ENCODE measurements at places on chromosomes 11 and 22.

DNA sequence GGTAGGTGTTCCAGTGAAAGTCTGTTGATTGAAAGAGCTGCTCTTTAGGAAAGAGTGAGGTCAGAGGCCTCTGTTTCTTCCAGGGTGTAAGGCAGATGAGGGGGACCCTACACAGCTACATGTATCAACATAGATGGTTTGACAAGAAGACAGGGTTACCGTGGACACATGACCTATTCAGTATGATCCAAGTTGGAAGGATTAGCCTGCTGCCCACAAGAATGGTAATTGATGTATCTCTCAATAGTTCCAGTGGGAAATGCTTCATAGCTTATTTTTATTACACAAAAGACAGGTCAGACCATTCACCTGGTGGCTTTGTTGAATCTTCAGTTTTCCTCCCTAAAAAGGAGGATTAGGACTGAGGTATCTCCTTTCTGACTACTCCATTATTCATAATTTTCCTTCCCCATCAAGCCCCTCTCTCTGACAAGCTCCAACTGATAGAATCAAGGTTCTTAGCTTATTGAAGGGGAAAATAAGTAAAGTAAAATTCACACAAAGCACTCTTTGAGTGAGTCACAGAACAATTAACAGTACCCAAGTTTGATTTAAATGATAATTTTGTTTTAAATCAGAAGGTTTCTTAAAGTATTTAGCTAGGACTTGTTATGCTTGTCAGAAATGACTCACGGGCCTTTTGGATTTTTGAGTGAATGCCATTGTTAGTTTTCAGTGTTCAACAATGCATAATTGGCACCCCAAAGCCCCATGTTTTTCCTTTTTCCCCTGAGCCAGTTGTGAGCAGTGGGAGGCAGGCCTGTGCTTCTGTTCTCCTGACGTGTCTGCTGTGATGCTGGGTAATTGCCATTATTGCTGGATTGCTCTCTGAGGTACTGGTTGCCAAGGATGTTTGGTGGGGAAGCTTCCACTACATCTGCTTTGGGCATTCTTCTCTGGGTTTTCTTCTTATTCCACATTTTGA, 373.2 kb downstream of the DDX10 start:
- DNase-seq: peak; percentile 32

DNA sequence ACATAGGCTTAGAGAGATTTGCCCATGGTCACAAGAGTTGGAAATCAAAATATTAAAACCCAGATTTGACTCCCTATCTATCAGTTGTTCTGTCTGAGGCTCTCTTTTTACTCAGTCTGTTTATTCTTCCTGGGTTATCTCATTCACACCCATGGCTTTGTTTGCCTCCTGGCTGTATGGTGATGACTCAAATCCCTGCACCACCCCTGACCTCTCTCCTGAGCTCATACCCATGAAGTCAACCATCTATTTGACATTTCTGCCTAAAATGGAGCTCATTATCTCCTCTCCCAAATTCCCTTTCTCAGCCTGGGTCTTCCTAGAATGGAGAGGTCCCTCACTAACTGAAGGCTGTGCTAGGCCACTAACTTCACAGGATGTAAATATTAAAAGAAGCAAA, 27.8 kb upstream of the CCDC134 start:
- DNase-seq: no peak

DNA sequence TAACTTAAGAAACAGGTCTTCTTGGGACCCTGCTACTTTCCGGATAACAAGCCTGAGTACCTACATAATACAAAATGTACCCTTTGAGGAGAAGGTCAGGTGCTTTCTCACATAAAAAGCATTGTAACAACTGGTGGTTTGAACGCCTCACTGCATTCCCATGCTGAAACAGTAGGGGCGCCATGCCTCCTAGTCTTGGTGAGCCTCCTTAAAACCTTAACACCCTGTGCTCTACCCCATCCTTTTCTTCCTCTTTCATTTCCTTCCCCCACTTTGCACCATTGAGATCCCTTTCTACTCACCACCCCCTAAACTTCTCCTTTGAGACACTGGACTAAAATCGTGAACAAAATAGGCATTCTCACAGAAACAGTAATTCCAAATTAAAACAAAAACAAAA, 729.3 kb downstream of the NTM start:
- no peak for DNase-seq

GRCh38 chr22:44496844-44497217, 1.2 kb downstream of the RTL6 start:
- DNase-seq: no peak

DNA sequence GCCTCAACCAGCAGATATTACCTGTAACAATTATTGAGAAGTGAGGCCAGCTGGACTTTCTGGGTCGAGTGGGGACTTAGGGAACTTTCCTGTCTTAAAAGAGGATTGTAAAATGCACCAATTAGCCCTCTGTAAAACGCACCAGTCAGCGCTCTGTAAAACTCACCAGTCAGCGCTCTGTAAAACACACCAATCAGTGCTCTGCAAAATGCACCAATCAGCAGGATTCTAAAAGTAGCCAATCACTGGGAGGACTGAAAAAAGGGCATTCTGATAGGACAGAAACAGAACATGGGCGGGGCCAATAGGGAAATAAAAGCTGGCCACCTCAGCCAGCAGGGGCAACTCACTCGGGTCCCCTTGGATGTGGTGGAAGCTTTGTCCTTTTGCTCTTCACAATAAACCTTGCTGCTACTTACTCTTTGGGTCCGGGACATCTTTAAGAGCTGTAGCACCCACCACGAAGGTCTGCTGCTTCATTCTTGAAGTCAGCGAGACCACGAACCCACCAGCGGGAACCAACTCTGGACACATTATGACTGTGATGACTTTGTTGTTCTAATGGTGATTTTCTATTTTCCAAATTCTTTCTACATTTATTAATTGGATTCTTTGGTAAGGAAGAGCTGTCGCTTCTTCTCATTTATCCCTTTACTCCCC, 40.2 kb upstream of the FGF3 start:
- DNase-seq: no peak

GRCh38 chr11:15695096-15695721, 580.5 kb downstream of the INSC start:
- no peak for DNase-seq

GRCh38 chr11:34855754-34856095, 60.5 kb downstream of the APIP start:
- no peak for DNase-seq

GRCh38 chr22:46053563-46054090, 76.7 kb upstream of the WNT7B start:
- peak; percentile 83 for DNase-seq

- no peak for DNase-seq
Observed at GRCh38 chr11:131616481-131617140, 246.2 kb downstream of the NTM start.

DNA sequence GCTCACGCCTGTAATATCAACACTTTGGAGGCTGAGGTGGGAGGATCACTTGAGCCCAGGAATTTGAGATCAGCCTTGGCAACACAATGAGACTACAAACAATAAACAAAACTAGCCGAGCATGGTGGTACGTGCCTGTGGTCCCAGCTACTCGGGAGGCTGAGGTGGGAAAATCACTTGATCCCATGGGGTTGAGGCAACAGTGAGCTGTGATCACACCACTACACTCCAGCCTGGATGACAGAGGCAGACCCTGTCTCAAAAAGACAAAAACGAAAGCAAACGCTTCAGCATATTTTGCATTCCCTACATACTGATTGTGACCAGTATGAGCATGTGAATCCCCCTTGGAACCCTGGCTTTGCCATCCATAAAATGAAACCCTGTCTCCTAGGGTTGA, 33.9 kb upstream of the MN1 start:
- DNase-seq: no peak

DNA sequence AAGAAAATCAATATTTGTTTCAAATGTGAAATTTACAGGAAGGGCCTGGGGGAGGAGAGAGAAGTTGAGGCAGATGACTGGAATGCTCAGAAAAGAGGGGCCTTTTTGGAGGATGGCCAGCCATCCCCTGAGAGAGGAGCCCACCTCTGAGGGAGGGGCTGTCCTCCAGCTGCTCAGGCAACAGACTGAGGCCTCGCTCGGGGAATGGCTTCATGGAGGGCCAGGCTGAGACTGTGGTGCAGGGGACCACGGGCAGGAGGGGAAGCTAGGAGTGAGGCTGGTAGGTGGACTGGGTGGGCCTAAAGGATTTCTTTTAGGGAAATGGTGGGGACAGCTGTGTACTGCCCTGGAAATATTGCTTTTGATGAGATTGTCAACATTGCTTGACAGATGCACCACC, 73.5 kb upstream of the CADM1 start:
- DNase-seq: no peak

GRCh38 chr11:117489999-117490679, 162.5 kb downstream of the CEP164 start:
- DNase-seq: no peak

- DNase-seq: no peak
Observed at GRCh38 chr11:79634905-79635304, 194.1 kb upstream of the TENM4 start.

- no peak for DNase-seq
Observed at GRCh38 chr11:44066732-44067141, 667 bp downstream of the ACCS start.

DNA sequence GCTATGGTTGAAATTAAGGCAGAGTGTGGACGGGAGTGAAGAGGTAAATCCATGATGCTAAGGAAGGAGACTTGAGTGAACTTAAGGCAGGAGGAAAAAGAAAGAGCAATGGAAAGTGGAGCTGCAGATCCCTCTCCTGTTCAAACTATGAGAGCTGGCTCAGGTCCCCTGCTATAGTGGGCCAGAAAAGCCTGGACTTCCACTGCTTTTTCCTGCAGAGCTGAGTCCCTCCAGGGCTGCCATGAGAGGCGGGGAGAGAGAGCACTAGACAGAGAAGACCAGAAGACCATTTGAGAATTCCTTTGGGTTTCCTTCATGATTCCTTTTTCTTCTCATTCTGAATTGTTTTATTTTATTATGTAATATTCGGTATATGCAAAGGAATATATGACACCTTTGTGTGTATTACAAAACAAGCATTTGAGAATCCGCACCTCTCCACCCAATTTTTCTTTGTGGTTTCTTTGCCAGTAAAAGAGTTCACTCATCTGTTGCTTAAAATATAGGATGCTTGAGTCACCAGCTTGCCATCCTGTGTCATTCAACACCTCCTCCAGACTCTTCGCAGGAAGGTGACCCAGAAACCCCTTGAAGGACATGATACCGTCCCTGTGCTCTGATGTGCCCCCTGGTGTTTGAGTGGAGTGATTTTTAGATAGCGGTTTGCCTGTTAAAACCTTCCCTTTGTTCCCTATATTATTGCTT, 24.4 kb downstream of the SREBF2 start:
- DNase-seq: peak; percentile 68

DNA sequence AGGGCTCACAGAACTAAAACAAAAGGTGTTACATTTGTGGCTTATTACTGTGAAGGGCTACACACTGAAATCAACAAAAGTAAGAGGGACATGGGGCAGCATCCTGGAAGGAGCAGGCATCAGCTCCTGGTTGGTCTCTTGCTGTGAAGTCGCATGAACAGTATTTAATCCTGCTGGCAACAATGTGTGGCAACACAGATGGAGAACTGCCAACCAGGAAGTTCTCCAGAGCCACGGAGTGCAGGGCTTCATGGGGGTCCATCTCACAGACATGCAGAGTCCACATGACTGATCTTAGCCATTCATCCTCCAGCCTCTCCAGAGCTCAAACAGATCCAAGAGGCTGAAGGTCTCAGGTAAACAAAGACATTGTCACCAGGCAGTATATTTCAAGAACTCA, 32.8 kb upstream of the FGF3 start:
- no peak for DNase-seq

DNA sequence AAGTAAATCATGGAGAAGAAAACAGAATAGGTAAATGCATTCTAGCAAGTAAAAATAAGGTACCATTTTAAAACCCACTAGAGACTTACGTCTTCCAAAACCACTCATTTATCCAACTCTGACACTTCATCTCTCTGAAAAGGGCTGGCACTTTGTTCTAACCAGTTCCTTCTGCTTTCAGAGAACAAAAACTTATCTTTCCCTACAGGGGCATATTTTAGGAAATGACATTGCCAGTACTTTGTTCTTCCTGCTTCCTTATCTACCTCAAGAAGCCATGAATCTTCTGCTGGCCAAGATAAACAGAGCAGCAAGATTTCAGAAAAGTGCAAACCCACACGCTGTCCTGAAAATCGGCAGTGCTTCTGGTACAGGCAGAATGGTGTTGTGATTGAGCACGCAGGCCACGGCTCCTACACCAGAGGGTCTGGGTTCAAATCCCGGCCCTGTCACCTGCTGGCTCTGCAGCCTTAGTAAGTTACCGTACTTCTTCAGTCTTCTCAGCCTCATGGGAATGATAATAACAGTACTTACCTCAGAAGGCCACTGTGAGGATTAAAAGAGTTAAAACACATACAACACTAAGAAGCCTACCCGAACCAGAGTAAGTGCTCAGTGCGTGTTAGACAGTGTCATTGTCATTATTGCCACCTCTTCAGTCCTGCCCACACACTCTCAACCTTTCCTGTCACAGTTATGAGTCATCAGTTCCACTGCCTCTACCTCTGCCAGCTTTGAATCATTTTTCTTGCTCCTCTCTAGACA, 11.0 kb downstream of the MPZL3 start:
- DNase-seq: no peak

GRCh38 chr11:73203790-73204189, 14.3 kb upstream of the P2RY2 start:
- no peak for DNase-seq

DNA sequence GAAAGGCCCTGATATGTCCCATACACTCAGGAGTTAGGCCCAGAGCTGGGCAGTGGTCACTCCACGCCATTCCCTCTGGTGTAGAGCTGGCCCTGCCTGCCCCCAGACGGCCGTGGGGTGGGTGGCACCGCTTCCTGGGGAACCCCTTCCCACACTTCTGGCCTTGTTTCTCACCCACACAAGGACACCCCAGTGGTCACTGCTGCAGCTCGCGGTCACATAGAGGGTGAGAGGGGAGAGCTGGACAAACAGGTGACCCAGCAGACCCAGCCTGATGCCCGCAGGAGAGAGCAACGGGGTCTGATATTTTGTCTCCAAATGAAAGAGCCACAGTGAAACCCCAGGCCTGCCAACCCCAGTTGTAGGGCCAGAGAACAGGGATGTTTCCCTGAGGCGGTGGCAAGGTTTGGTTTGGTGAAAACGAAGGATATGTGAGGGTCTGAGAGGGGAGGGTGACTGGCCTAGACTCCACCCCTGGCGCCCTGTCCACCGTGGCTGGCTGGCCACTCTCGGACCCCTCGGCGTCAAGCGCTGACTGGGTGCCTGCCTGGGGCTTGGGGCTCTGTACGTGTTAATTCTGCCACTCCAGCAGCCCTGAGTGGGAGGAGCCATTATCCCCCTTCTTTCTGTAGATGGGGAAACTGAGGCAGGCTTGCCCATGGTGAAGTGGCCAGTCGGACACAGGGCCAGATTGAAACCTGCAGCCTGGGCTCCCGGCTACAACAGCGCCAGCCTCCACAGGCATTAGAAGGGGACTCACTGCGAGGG, 71.0 kb upstream of the PPARA start:
- peak; percentile 9 for DNase-seq

- no peak for DNase-seq
Observed at GRCh38 chr11:2803186-2804091, 82.1 kb downstream of the CDKN1C start.

GRCh38 chr22:17773606-17774205, 563 bp downstream of the BID start:
- DNase-seq: no peak

GRCh38 chr22:50318356-50318697, 8.5 kb downstream of the DENND6B start:
- DNase-seq: no peak
